MV-4-11 (cell line): ENCODE measurements at places on chromosomes 12 and 14.
A peak's percentile ranks its signal among the peaks of the same experiment; 100 is the strongest.

- DNase-seq: no peak
These were observed 500.4 kb upstream of the ATP2B1 start for GRCh38 chr12:90209029-90209428.

- DNase-seq: no peak
These were observed 10.4 kb upstream of the SLC6A12 start for GRCh38 chr12:224330-224729.

DNA sequence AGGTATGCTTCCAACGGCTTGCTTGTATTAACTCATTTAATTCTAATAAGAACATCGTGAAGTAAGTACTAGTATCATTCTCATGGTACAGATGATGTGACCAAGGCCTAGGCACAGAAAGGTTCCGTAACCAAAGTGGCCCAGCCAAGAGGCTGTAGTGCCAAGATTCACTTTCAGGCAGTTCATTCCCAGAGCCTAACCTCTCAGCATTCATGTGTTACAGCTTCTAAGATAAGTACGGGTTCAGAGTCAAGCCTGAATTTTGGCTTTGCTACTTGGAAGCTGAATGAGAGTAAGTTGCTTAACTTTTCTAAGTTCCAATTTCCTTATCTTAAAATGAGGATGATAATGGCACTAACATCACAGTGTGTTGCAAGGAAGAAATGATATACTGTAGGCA lies 379.9 kb downstream of the AEBP2 start:
- DNase-seq: no peak

DNA sequence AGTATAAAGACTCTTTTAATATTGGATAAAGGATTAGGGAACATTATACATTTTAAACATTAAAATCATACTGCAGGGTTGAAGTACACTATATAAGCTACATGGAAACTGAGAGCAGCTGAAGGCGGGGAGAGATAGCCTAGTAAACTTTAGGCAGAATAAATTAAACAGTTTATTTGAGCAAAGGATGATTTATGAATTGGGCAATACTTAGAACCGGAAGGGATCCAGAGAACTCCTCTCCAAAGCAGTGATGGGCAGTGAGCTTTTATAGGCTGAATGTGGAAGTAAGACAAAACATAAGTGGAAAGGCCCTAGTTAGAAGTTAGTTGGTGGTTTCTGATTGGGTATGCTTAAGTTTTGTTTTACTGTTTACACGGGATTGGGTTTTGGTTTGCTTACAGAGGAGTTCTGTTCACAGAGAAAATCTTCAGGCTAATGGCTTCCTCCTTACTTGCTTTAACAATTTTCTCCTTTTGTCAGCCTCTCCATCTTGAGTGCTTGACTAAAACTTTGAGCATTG lies 18.9 kb downstream of the LEMD3 start:
- DNase-seq: peak; percentile 79

- peak; percentile 37 for DNase-seq
These were observed 223.7 kb downstream of the ZFP36L1 start for GRCh38 chr14:68568907-68569897.

DNA sequence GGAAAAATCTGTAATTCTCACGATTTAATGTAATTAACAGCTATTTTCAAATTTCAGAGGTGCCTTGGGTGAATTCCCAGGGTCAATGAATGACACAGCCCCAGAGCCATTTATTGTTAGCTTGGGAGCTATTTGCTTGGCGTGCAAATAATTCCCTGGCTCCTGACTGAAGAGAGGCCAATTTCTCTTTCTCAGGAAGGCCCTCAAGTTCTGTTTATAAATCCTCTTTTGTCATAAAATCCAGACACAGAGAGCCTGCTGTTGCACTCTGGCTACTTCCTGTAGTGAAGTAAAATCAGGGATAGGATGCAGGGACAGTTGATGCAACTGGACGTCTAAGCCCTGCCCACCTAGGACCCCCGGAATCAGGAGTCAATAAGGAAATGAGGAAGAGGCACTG lies 154.3 kb downstream of the TMX1 start:
- DNase-seq: no peak

DNA sequence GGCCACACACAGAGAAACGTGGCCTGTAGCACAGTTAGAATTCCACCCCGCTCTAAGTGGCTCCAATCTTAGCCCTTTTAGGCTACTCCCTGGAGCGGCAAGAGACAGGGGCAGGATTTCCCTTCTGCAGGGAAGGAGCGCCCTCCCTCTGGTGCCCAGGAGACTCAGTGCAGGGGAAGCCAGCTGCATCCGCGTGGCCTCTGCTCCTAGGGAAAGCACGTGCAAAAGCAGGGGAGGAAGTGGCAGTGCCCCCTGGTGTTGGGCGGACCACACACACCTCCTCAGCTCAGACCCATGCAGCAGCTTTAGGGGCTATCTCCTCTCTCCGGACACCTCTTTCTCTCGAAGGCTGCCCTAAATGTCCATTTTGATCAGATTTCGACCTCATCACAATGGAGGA lies 50.0 kb downstream of the SPRING1 start:
- peak; percentile 60 for DNase-seq

DNA sequence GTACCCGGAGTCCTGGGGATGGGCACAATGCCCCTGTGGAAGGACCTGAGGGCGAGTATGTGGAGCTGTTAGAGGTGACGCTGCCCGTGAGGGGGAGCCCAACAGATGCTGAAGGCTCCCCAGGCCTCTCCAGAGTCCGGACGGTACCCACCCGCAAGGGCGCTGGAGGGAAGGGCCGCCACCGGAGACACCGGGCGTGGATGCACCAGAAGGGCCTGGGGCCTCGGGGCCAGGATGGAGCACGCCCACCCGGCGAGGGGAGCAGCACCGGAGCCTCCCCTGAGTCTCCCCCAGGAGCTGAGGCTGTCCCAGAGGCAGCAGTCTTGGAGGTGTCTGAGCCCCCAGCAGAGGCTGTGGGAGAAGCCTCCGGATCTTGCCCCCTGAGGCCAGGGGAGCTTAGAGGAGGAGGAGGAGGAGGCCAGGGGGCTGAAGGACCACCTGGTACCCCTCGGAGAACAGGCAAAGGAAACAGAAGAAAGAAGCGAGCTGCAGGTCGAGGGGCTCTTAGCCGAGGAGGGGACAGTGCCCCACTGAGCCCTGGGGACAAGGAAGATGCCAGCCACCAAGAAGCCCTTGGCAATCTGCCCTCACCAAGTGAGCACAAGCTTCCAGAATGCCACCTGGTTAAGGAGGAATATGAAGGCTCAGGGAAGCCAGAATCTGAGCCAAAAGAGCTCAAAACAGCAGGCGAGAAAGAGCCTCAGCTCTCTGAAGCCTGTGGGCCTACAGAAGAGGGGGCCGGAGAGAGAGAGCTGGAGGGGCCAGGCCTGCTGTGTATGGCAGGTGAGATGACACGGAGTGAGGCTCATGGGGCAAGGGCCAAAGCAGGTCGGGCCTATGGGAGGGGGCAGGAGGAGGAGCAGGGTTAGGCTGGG lies 4.5 kb downstream of the ARHGEF40 start:
- no peak for DNase-seq

GRCh38 chr12:94972795-94973194 lies 30.7 kb downstream of the NDUFA12 start:
- no peak for DNase-seq

DNA sequence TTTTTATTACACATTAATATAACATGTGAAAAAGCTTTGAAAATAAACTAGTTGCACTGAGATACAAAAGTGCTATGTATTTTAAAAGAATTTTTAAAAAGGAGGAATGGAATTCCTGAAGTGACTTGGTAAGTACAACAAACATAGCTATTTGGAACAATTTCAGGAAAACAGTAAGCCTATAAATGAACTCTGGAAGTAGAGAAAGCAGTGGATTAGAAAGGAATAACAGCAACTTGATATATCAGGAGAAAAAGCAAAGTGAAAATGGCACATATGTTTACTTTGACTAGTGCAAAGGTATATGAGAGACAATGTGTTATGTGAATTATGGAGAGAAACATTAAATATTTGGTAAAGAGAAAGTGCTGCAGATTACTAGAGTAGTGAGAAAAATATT lies 811.7 kb downstream of the C12orf50 start:
- no peak for DNase-seq

DNA sequence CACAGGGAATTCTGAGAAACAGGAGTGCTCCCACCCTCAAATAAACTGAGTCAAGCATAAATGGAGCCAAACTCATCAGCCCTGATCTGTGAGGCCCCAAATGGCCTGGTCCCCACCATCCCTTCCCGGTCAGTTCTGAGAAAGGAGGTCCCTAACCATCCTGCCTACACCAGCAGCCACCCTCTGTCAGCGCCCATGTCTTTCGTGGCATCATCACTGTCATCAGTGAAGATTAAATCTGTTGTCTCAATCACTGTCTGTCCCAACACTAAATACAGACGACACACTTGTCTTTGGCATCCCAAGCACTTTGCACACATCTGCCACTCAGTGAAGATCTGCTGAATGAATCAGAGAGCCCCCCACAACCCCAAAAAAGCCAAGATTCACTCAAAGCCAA lies 22.4 kb downstream of the VPS37B start:
- no peak for DNase-seq

- DNase-seq: peak; percentile 8
These were observed 112.7 kb downstream of the NT5DC3 start for GRCh38 chr12:103728323-103728722.
